ENCODE measurements at places on chromosomes 2 and 18. TPM values are rescaled to one million over a fixed set of nuclear protein-coding genes. Genes with fewer than 3 reads are reported as not detected.

Gene TFCP2L1
- 61.3 TPM for polyA plus RNA-seq

DNA sequence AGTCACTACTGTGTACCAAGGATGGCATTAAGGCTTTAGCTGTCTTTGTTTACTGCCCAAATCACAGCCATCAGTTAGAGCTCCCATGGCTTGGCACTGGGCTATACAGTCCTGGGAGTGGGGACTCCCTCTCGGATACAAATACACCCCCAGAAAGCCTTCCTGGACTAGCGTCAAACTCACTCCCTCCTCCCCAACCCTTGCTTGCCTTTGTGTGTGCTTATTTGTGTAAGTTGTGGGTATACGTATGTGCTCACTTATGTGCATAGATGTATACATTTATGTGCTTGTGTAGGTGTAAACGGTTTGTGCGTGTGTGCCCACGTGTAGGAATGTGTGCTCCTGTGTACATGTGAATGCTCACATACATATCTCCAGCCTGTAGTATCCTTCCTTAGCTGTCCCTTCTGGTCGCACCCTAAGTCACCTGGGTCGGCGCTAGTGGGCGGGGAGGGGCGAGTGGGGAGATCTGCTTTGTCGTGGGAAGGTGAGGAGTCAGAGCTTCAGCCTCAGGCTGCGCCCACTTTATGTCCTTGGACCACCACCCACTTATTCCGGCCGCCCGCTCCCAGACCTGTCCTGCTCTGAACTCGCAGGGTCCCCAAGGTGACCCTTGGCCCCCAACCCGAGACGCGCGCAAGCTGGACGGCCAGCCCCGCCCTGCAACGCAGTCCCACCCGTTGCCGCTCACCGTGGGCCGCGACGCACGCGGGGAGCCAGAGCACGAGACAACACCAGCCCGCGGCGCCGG lies 461 bp downstream of the PRADC1 start:
- DNase-seq, result no peak

DNA sequence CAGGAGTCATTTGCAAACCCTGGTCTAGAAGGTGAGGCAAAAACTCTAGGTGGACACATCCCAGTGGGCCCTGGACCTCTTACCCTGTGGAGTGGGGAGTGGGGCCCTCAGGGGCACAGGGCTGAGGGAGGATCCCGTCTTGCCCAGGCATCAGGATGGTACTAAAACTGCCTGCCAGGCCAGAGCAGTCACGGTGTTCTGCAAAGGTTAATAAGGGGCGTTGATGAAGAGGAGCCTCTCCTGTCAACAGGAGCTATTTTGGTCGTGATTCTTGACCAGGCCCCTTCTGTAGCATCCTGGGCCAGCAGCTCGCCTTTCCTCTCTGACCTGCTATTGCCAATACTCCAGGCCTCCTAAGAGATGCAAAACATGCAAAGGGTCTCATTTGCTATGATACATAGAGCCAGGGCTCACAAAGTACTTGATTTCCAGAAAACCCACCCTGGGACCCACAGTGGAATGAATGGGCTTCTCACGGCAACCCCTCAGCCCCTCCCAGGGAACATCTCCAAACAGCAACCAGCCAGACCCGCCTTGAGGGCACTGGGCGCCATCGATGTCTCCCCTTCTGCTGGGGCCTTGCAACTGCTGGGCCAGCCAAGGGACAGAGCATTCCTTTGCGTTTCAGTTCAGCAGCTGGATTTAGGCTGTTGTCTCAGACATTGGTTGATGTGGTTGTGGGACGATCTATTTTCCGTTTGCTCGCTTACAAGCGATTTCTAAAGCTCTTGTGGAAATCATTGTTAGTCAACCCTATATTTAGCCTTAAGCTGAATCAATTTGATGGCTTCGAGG lies 111.1 kb downstream of the PDCL3 start:
- DNase-seq, result no peak

Gene NYAP2
- not detected for polyA plus RNA-seq

DNA sequence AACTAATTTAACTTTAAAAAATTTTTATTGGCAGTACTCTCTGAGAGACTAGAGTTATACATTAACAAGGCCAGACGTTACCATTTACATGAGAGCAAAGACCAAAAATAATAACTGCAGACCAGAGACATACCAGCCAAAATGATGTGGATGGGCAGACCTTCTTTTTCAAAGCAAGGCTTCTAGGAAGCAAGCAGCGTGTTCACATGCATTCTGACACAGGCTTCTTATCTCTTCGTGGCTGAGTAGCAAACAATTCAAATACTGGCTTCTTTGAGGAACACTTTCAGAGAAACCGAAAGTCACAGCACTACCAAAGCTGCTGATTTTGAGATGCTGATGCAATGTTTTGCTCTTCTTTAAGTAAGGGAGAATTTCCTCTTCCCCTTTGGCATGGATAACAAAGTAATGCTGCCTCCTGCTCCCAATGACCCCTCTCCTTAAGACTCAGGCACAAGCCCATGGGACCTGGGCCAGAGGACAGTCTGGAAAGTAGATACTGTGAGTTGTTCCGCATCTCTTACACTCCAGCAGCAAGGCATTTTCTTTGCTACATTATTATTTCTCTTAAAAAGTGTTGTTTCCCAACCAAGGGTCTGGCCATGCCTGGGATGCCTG lies 181.9 kb downstream of the MREG start:
- DNase-seq, result no peak

Gene SCN1A
- polyA plus RNA-seq, result 0.03 TPM

Gene TUBA3E
- 0.13 TPM for polyA plus RNA-seq

Gene ASXL3
- polyA plus RNA-seq, result 6.5 TPM

- DNase-seq, result no peak
Measured at GRCh38 chr18:75110846-75111415, 98.0 kb downstream of the PTGR3 start.

GRCh38 chr2:224039770-224040440 lies 819 bp upstream of the SERPINE2 start:
- no peak for DNase-seq

Gene GNLY
- polyA plus RNA-seq, result not detected

- no peak for DNase-seq
Measured at GRCh38 chr2:226673314-226673723, 126.3 kb downstream of the IRS1 start.

GRCh38 chr2:223760838-223761502 lies 76.4 kb downstream of the AP1S3 start:
- no peak for DNase-seq

Gene FN1
- polyA plus RNA-seq, result 481 TPM

- no peak for DNase-seq
Measured at GRCh38 chr2:72024451-72025175, 123.0 kb downstream of the CYP26B1 start.

All from right renal pelvis (tissue), 4 donors.